ENCODE measurements at places on chromosomes 6 and 20.

GRCh38 chr20:57091748-57092111, 174.7 kb downstream of the BMP7 start:
- DNase-seq, result no peak

- DNase-seq, result no peak
Observed at GRCh38 chr6:139708337-139709199, 334.1 kb upstream of the CITED2 start.

- no peak for DNase-seq
Observed at GRCh38 chr6:83711958-83712357, 3.1 kb upstream of the SNAP91 start.

GRCh38 chr20:50238081-50238800, 47.6 kb downstream of the CEBPB start:
- no peak for DNase-seq

- DNase-seq, result no peak
Observed at GRCh38 chr6:140360651-140361050, 986.2 kb upstream of the CITED2 start.

GRCh38 chr6:135464634-135465033, 32.9 kb downstream of the AHI1 start:
- no peak for DNase-seq

DNA sequence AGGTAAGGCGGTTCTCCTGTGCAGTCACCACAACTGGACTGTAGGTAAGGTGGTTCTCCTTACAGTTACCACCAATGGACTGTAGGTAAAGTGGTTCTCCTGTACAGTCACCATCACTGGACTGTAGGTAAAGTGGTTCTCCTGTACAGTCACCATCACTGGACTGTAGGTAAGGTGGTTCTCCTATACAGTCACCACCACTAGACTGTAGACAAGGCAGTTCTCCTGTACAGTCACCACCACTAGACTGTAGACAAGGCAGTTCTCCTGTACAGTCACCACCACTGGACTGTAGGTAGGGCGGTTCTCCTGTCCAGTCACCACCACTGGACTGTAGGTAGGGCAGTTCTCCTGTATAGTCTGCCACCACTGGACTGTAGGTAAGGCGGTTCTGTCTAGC, 212.3 kb downstream of the TFAP2A start:
- no peak for DNase-seq

DNA sequence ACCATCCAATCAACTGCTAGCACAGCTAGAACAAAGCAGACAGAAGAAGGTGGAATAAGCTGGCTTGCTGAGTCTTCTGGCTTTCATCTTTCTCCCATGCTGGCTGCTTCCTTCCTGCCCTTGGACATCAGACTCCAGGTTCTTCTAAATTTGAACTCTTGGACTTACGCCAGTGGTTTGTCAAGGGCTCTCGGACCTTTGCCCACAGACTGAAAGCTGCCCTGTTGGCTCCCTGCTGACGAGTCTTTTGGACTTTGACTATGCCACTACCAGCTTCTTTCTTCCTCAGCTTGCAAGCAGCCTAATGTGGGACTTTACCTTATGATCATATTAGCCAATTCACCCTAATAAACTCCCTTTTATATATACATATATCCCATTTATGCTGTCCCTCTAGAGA, 164.1 kb upstream of the GJE1 start:
- DNase-seq, result no peak

- no peak for DNase-seq
Observed at GRCh38 chr6:130364224-130364780, 1.5 kb upstream of the TMEM200A start.

DNA sequence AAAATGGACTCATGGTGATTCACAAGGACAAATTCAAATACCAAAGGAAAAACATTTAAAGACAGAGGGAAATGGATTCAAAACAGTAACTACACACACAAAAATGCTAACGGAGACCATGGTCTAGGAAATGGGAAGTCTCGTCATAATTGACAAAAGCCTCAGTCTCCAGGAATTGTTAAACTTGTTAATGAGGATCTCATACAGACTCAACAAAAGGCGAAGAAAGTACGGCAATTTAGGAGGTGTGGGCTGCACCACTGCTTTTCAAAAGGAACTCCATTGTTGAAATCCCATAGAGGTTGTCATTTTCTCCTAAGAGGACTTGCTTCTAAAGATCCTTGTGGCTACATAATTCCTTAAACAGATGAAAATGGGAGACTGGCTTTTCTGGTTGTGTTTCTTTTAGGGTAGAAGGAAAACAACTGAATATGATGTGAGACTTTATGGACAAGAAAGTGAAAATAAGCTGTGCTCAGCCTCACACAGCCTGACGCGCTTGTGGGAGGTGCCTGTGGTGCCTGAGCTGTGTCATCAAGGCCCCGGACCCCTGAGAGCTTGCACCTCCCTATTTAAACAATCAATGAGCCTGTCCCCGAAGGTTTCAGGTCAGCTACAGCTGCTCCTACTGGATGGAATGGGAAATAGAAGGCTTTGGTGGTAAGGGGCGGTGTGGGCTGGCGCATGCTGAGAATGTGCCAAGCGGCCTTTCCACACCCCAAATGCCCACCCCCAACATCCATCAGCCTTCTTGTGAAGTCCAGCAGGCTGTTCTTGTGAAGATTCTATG, 2.5 kb upstream of the CLDN20 start:
- DNase-seq, result no peak

GRCh38 chr6:16669227-16669626, 92.0 kb downstream of the ATXN1 start:
- DNase-seq, result peak; percentile 45

GRCh38 chr6:154732538-154733182, 556 bp upstream of the SCAF8 start:
- no peak for DNase-seq

GRCh38 chr20:45112754-45113153, 2.2 kb downstream of the WFDC5 start:
- no peak for DNase-seq

- no peak for DNase-seq
Observed at GRCh38 chr6:30219244-30219643, 6.0 kb upstream of the TRIM26 start.

- DNase-seq, result no peak
Observed at GRCh38 chr20:50053362-50054230, 59.4 kb downstream of the UBE2V1 start.

DNA sequence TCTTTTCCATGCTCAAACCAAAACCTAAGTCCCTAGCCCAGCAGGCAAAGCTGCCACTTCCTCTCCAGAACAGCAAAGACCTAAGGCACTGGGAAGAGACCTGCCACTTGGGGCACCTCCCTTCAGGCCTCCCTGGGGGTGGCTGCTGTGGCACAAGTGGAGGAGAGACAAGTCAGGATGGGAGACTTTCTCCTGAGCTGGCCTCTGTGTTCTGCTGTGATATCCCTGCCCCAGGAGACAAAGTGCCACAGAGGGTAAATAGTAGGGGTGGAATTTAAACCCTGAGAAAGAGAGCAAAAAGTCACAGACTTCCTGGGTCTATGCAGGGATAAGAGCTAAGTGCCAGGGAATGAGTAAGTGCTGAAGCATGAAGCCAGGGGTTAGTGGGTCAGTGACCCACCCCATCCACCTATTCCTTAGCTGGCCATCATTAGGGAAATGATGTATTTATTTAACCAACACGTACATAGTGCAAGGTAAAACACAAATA, 84.2 kb downstream of the MRPL14 start:
- no peak for DNase-seq

GRCh38 chr6:52243282-52243893, 912 bp downstream of the IL17F start:
- DNase-seq, result no peak

- DNase-seq, result no peak
Observed at GRCh38 chr20:58636983-58637421, 14.1 kb upstream of the STX16 start.

- no peak for DNase-seq
Observed at GRCh38 chr6:105991561-105992314, 94.4 kb upstream of the PRDM1 start.

GRCh38 chr20:46900086-46900485, 5.4 kb downstream of the EYA2 start:
- no peak for DNase-seq

- no peak for DNase-seq
Observed at GRCh38 chr6:157673596-157673995, 149.4 kb upstream of the SNX9 start.

GRCh38 chr6:78594668-78595066, 272.7 kb upstream of the IRAK1BP1 start:
- DNase-seq, result no peak

DNA sequence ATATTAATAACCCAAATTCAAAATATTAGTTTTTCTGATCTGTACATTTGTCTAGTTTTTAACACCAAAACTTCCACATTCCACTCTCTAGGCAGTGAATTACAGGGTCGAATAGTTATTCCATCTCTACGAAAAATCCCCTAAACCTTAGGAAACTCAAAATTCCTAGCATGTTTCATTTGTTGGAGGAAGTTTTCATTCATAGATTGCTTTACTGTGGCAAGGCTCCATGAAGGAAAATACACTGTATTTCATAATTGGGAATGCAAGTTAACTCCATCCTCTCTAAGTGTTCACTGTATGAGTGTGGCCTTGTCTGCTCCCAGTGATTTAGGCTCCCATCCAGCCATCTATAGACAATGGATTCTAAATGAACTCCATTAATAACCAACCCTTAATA, 296.1 kb downstream of the TENT5A start:
- no peak for DNase-seq

DNA sequence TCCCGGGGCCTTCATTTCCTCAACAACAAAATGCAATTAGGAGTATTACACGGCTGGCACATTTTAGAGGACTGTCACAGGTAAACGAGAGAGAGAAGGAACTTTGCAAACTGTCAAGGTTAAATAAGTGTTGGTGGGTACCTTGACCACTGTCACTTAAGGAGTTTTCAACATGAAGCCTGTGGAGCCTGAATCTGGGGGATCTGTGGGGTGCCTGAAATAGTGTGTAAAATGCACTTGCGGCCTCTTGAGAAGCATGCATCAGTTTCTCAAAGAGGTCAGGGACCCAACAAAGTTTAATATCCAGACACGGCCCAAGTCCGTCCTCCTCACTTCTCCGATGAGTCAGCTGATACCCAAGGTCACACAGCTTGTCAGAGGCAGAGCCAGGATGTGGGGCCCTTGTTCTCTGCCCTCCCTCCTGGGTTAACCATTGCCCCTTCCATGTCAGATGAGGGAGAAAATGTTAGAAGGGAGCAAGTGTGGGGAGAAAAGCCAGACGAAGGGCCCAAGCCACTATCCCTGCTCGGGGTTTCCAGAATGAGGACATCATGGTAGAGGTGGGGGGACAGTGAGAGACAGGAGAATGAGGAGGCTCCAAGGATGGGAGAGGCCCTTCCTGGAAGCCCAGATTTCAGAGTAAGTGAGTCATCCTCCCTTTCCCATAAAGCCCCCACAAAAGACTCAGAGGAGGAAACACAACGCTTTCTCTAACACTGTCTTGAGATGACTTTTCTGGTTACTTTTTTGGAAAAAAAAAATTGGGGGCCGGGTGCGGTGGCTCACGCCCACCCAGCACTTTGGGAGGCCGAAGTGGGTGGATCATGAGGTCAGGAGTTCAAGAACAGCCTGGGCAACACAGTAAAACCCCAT, 42.2 kb downstream of the C6orf132 start:
- no peak for DNase-seq

DNA sequence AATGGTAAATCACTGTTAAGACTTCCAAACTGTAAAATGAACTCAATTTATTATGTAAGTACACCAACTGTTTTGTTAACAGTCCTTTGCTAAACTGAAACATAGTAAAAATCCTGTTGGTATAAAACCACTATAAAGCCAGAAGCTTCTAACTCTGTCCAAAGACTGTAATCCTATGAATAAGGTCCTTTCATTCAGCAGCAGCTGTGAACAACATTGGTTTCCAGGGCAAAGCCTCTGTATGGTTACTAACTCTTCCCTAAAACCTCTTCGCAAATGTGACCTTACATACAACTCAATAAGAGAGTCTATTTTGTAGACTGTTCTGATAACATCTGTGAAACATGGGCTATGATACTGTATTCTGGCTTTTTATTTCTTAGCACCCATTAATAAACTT, 40.1 kb downstream of the NUP153 start:
- DNase-seq, result no peak

GRCh38 chr6:32190054-32190851, at the start of gene PBX2:
Gene PBX2, minus strand, starts transcription at chr6:32190202. Its CDS starts 287 bp downstream, at chr6:32189915.
- DNase-seq, result peak; percentile 71

DNA sequence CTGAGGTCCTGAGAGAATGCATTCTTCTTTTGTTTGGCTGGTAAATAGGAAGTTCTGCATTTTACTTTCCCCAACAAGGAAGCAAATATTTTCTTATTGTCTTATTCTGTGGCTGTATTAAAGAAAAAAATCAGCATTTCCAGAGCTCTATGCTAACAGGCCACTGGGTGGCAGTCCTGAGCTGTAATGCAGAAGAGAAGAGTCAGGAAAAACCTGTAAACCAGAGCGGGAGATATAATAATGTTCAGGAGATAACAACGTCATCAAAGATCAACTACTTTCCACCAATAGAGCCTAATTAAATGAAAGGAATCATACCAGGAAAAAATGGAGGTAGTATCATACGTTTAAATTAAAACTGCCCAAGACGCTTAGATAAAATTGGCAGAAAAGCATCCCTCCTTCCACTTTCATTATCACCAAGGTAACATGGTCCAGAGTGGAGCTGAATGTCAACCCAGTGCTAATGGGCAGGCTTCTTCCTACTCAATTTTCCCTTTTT, 55.6 kb upstream of the CARMIL1 start:
- DNase-seq, result peak; percentile 52

- no peak for DNase-seq
Observed at GRCh38 chr20:59884494-59884893, 48.9 kb downstream of the SYCP2 start.

DNA sequence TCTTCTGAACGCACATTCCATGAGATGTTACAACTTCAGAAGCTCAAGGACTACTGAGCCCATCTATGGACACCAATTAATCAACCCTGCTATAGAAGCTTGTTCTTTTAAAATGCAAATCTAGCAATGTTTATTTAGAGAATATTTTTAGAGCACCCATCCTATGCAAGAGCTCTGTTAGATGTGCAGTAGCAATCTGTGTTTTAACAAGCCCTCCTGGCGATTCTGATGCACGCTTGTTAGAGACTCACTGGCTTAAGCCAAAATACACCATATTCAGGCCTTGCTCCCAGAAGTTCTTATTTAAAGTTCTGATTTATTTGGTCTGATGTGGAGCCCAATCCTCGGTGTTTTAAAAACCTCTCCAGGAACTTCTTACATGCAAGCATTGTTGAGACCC, 21.1 kb upstream of the ARG1 start:
- DNase-seq, result no peak

GRCh38 chr6:4155848-4156466, 20.6 kb upstream of the ECI2 start:
- DNase-seq, result peak; percentile 38

DNA sequence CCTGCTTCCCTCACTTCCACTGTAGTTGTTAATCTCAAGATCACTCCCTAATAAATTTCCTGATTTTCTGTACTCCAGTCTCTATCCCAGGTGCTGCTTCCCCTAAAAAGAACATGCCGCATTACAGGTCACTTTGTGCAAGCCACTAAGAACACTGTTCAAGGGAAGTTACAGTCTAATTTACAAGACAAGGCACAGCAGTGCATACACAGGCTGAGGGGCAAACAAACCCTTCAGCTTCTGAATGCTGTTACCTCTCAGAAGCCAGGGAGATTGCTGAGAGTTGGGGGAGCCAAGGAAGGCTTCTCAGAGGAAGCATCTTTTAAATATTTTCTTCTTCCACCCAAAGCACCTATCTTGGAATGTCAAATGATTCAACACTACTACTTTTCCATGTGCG, 445.3 kb upstream of the FLRT3 start:
- no peak for DNase-seq

Measured in stimulated activated CD4-positive, alpha-beta T cell treated with anti-CD3 and anti-CD28 coated beads, TNF-alpha, amount 100 ng/mL, for 1 hour (primary cell).